ENCODE measurements at places on chromosomes 1 and 21. TPM values are rescaled to one million over a fixed set of nuclear protein-coding genes. Genes with fewer than 3 reads are reported as not detected.

FLAD1 gene
- 17.0 TPM for total RNA-seq

MACO1 gene
- total RNA-seq = 18.7 TPM

SV2A gene
- 3.7 TPM for total RNA-seq

OVAAL gene
- total RNA-seq = not detected

LCE1E gene
- total RNA-seq = not detected

CD160 gene
- total RNA-seq = not detected

GPR37L1 gene
- 0.41 TPM for total RNA-seq

RXFP4 gene
- total RNA-seq = not detected

RNU1-4 gene
- under 0.01 TPM for total RNA-seq

KIF26B gene
- 4.0 TPM for total RNA-seq

GPATCH3 gene
- 10.5 TPM for total RNA-seq

GBP5 gene
- 0.72 TPM for total RNA-seq

RNU1-2 gene
- total RNA-seq = under 0.01 TPM

FCRL5 gene
- 0.10 TPM for total RNA-seq

ADORA3 gene
- not detected for total RNA-seq

LCE3E gene
- total RNA-seq = not detected

SPOCD1 gene
- 0.21 TPM for total RNA-seq

ACOT7 gene
- 10.6 TPM for total RNA-seq

Measured in tongue (tissue), 3 donors.